ENCODE measurements at places on chromosomes 2 and 18.

- DNase-seq = no peak
Measured at GRCh38 chr2:234630801-234631261, 133.9 kb upstream of the ARL4C start.

DNA sequence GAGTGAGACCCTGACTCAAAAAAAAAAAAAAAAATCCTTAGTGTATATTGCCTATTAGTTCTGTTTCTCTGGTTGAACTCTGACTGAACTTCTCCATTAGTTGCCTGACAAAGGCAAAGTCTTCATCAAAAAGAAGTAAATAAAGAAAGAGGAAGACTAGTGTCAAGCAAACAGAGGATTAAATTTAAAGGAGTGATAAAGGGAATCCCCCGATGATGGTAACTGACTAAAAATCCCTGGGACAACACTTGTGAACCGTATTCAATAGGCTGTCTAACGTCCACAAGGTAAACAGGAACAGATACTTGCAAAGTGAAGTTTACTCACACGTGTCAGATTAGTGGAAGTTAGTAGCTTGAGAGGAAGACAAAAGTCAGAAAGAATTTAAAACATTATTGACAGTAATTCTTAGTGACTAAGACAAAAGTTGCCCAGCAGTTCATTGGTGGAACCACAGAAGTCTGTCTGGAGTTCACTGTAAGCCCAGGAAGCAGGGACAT, 26.2 kb upstream of the SPOPL start:
- DNase-seq = no peak

DNA sequence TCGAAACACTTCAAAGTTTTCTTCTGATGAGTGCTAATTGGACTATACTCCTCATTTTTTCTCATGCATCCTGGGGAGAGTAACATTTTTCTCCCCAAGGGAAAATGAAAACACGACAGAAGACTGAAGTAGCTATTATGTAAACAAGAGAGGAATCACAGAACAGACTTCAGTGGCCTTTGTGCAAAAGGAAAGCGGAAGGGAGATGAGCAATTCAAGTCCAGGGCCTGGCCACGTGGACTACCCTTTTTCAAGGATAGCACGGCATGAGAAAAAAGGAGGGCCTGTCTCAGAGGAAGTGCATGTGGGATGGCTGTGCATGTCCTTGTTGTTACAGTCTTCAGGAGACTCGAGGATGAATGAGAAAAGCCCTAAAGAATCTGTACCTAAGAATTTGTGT, 43.8 kb upstream of the KCNE4 start:
- no peak for DNase-seq

DNA sequence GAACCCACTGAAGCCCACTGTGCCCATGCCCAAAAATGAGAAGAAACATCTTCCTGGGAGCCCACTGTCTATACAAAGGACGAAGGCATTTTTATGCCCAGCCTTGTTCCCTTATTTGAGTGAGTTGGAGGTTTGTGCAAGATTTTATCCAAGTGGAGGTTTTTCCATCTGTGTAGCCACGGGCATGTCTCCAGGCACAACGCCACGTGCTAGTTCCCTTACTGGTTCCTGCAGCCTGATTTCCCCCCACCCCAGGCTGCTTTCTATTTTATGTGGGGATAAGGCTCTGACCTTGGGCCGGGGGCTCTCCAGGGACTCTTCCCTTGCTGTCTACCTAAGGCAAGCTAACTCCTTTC, 22.2 kb upstream of the TXNL4A start:
- DNase-seq = peak; percentile 50

DNA sequence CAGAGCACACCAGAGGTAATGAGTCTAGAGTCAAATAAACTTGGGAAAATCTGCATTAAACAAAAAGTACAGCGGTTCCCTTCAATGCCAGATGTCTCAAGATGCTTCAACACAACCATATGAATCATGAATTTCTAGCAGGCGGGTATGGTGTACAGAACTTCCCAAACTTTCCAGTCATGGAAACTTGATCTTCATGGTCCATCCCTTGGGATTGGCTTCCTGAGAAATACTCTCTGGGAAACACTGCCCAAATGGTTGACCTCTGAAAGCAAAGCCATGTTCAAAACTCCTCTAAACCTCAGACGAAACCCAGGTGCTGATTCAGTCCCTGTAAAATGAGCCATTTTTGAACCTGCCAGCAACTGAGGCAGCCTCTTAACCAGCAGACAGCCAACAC, 16.4 kb upstream of the TMEM247 start:
- peak; percentile 95 for DNase-seq

DNA sequence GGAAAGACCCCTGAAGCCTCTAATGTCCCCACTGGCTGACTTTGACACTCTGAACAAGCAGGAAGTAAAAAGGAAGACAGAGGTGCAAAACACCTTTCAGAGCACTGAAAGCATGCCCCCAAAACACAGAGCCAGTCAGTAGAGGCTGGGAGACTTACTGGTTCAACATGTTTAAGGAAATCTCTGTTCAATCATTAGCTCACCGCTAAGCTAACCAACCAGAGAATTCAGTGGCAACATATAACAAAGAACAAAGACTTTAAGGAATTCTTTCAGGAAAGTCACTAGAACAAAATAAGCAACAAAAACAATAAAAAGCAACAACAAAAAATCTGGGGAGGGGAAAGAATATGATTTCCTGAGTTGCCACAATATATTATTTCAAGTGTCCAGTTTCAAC, 24.1 kb upstream of the RNU4ATAC start:
- no peak for DNase-seq

GRCh38 chr2:215277944-215278343, 33.9 kb upstream of the ATIC start:
- DNase-seq = no peak

DNA sequence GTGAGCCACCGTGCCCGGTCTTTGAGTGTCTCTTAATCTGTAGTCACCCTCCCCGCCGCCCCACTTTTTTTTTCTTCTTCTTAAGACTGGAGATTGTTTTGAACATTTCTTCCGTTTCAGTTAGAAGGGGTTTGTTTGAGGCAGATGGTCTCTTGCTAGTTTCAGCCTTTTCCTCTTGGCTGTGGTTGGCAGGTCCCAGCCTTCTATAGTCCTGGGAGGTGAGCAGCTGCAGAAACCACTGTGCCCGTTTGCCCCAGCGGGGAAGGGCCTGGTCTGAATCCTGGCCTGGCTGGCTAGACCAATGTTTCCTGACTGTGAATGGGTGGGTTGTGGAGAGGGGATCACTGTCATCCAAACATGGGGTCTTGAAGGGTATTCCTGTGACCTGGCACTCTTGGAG, 30.1 kb upstream of the MCFD2 start:
- no peak for DNase-seq

- no peak for DNase-seq
Measured at GRCh38 chr2:168732100-168732499, 70.3 kb upstream of the NOSTRIN start.

DNA sequence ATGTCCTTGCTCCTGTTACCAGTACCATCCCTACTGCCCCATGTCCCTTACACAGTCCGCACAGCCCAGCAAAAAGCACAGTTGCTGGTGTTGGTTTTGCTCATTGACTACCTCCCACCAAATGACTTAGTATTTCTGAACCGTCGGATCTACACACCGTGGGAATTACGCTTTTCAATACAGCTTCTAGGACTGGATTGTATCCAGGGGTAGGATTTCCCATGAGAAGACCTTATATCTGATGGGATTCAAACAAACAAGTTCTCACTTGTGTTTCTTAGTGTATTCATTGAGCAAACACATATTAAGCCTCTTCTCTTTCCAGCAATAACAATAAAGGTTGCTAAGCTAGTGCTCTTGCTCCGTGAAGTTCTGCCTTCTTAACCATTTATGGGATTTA, 25.8 kb downstream of the TRAPPC12 start:
- DNase-seq = no peak

GRCh38 chr18:69523582-69523981, 122.9 kb downstream of the DOK6 start:
- no peak for DNase-seq

- DNase-seq = no peak
Measured at GRCh38 chr2:212099658-212100057, 438.9 kb downstream of the ERBB4 start.

GRCh38 chr2:57878171-57878865, 168.3 kb upstream of the VRK2 start:
- no peak for DNase-seq

DNA sequence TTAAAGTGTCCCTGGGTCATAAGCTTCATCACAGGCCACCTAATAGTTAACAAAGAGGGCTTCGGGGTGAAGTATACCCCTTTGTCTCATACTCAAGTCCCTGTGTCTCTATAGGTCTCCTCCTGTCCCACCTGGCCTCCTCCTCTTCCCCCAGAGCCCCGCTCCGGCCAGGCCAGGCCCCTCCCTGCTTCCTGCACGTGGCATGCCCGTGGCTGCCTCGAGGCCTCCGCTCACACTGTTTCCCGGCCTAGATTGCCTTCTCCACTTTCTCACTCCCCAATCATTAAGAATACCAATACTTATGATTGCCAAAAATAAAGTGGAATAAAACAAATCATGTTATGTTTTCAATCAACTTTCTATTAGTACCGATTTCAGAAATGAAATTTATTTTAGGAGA, 18.8 kb downstream of the SMYD1 start:
- no peak for DNase-seq

DNA sequence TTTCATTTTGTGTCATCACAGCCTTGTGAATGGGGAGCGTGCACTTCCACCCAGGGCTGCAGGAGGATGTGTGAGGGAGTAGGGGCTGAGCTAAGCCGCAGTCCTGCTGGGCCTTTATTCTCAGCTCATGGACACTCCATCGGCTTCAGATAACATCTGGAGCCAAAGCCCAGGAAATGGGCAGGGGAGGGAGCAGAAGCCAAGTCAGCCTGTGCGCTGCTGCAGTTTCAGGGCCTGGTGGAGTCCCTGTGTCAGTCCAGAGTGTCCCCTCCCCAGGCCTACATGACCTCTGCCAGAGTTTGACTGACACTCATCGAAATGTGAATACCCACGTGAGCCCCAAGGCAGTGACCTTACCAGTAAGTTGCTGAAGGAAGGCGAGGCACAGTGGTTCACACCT, 242.2 kb downstream of the LOXHD1 start:
- no peak for DNase-seq

DNA sequence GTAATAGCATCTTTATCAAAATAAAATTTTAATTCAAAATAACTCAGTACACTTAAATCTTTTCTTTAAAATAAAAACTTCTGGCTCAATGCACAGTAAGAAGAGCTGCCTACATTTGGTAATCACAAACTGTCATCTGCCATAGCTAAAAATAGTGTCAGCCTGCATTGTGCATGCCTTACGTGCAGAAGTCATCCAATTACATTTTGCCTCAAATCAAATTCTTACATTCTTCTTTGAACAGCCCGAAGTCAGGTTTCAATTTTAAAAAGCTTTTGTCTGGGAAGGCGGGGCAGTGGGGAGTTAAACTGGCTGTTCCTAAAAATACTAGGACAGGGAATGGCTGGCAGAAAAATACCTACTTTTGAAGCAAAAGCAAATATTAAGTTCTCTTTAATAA, 51.1 kb downstream of the RTN4 start:
- DNase-seq = peak; percentile 16

DNA sequence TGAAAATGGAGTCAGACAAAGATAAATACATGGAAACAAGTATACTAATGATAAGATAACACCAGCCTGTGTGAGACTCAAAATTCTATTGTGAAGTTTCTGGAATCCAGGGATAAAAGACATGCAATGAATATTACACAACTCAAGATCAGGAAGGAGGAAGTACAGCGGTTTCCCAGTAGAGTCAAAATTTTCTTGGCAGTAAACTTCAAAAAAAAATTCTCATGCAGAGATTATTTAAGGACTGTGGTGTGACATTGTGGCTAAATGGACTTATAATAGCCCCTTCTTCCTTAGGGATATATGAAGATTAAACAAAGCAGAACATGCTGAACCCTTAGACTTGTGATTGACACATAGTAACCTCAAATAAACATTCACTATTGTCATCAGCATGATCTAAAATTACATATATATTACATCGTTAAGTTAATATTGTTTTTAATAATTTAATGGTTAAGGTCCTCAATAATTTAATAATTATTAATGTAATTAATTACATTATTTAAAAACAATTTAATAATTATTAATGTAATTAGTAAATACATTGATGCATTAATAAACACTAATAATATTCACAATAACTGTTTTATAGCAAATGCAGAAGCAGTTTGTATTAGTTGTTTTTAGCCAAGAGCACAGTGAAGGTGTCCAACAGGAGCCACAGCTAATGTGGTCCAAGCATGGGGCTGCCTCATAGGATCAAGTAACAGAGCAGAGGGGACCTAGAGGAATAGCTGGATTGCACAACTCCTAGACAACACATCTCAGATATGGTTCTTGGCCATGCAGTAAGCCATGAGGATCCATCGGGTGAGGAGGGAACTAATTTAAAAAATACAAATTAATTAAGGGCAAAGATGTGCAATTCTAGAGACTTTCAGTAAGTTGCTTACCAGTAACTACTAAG, 77.3 kb downstream of the POLE4 start:
- no peak for DNase-seq

- DNase-seq = no peak
Measured at GRCh38 chr2:158774681-158775080, 20.4 kb upstream of the DAPL1 start.

DNA sequence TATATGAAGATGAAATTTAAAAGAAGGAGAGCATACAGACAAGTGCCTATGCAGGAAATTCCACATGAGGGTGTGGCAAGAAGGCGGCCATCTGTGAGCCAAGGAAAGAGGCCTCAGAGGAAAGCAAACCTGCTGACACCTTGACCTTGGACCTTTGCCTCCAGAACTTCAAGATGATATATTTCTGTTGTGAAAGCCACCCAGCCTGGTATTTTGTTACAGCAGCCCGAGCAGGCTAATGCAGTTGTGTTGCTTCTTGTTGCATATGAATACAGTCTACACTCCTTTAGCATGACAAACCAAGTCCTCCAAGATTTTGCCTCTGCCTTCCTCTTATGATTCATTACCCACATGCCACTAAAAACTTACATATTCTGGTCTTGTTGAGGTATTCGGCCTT, 374.8 kb upstream of the TRIB2 start:
- no peak for DNase-seq

DNA sequence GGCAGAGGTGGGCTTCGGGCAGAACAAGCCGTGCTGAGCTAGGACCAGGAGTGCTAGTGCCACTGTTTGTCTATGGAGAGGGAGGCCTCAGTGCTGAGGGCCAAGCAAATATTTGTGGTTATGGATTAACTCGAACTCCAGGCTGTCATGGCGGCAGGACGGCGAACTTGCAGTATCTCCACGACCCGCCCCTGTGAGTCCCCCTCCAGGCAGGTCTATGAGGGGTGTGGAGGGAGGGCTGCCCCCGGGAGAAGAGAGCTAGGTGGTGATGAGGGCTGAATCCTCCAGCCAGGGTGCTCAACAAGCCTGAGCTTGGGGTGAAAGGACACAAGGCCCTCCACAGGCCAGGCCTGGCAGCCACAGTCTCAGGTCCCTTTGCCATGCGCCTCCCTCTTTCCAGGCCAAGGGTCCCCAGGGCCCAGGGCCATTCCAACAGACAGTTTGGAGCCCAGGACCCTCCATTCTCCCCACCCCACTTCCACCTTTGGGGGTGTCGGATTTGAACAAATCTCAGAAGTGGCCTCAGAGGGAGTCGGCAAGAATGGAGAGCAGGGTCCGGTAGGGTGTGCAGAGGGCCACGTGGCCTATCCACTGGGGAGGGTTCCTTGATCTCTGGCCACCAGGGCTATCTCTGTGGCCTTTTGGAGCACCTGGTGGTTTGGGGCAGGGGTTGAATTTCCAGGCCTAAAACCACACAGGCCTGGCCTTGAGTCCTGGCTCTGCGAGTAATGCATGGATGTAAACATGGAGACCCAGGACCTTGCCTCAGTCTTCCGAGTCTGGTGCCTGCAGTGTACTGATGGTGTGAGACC, at the start of gene PROC:
TSS of gene PROC (plus strand) at position 128 of the 812 bp plus-strand sequence. CDS start 1,516 bp downstream, outside the sequence.
- DNase-seq = no peak
